ENCODE measurements at places on chromosomes 13 and 19. TPM values are rescaled to one million over a fixed set of nuclear protein-coding genes. Genes with fewer than 3 reads are reported as not detected.

LAIR2 gene
- not detected for total RNA-seq

CEACAM8 gene
- not detected for total RNA-seq

IZUMO2 gene
- total RNA-seq: not detected

CLC gene
- not detected for total RNA-seq

ZNF225 gene
- 5.9 TPM for total RNA-seq

ZNF175 gene
- total RNA-seq: 9.6 TPM

TMEM255B gene
- total RNA-seq: 29.9 TPM

ATP7B gene
- 4.8 TPM for total RNA-seq

HSPBP1 gene
- total RNA-seq: 31.8 TPM

RAB8A gene
- 77.3 TPM for total RNA-seq

ZNF765 gene
- total RNA-seq: 11.4 TPM

FBL gene
- 180 TPM for total RNA-seq

ZNF628 gene
- 2.4 TPM for total RNA-seq

CNFN gene
- not detected for total RNA-seq

ADGRL1 gene
- 2.1 TPM for total RNA-seq

ZNF121 gene
- 47.1 TPM for total RNA-seq

PRSS57 gene
- total RNA-seq: not detected

ZNF320 gene
- total RNA-seq: 7.8 TPM

ADGRE3 gene
- total RNA-seq: not detected

GNA15 gene
- total RNA-seq: 0.07 TPM

LGI4 gene
- not detected for total RNA-seq

FGF9 gene
- not detected for total RNA-seq

PSMC4 gene
- total RNA-seq: 97.2 TPM

LYPD3 gene
- total RNA-seq: not detected

CPB2 gene
- total RNA-seq: not detected

ELSPBP1 gene
- total RNA-seq: not detected

ATP4A gene
- total RNA-seq: not detected

LRRC25 gene
- not detected for total RNA-seq

OVOL3 gene
- not detected for total RNA-seq

RAP2A gene
- total RNA-seq: 80.2 TPM

ZNF844 gene
- total RNA-seq: 2.7 TPM

SLC25A41 gene
- 0.27 TPM for total RNA-seq

KLK5 gene
- total RNA-seq: not detected

ATP4B gene
- not detected for total RNA-seq

DMKN gene
- not detected for total RNA-seq

IGLON5 gene
- not detected for total RNA-seq

GSX1 gene
- total RNA-seq: not detected

SMIM24 gene
- total RNA-seq: not detected

PSG7 gene
- not detected for total RNA-seq

PRKCSH gene
- total RNA-seq: 120 TPM

TTYH1 gene
- total RNA-seq: not detected

SELENOV gene
- total RNA-seq: not detected
